Stimulated activated effector memory CD8-positive, alpha-beta T cell treated with anti-CD3 and anti-CD28 coated beads, Interleukin-12 subunit alpha, Interleukin-12 subunit beta, amount 100 ng/mL, for 72 hours (primary cell): ENCODE measurements at places on chromosomes 7 and 10.

DNA sequence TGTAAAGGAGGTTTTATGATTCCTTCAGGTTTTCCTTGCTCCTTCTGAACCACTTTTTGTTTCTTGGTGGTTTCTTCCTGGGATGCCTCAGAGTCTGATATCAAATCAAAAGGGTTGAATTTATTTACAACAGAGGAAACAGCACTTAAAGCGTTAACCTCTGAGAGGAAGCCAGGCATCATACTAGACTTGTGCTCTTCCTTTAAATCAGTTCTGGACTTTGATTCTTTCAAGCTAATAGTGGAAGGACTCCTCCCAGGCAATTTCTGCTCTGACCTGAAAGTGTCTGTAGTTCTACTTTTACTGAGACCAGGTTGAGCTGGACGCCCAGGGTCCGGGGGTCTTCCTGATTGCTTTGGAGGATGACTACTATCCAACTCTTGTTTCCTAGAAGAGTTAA, 6.7 kb downstream of the PCLO start:
- DNase-seq: no peak

- no peak for DNase-seq
Measured at GRCh38 chr7:127018889-127019288, 233.9 kb downstream of the GRM8 start.

- DNase-seq: no peak
Measured at GRCh38 chr10:74587109-74587854, 239.1 kb upstream of the KAT6B start.

- no peak for DNase-seq
Measured at GRCh38 chr10:6012121-6012905, 35.0 kb upstream of the IL15RA start.

- no peak for DNase-seq
Measured at GRCh38 chr10:105189463-105189800, 548.3 kb downstream of the SORCS3 start.
